ENCODE measurements at places on chromosomes 5 and 9.

DNA sequence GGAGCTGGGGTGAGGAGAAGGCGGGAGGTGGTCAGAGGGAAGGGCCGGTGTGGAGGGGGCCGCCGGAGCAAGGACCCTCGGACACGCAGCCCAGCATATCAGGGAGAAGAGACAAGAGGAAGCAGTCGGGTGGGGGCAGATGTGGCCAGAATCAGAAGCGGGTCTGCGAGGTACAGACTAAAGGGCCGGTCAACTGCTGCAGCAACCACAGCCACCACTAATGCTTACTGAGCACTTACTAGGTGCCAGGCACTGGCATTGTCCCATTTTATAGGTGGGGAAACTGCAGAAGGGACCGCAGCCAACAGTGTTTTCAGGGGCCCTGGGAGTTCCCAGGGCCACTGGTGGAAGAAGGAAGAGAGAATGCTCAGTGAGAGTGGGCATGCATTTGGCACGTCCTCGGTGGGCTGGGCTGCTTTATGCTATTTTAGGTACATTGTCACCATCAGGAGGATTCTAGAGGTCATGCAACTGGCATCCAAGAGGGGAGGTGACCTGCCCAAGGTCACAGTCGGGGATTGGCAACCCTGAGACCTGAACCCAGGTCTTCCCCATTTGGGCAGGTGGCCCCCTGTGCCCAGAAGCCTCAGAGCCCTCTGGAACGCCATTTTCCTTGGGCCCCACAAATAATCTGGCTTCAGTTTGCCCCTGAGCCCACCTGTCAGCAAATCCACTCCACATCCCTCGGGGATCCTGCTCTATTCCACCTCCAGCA is 53.4 kb downstream of the DUSP1 start:
- no peak for DNase-seq

GRCh38 chr9:130662970-130663257 is 1.5 kb upstream of the PRDM12 start:
- no peak for DNase-seq

DNA sequence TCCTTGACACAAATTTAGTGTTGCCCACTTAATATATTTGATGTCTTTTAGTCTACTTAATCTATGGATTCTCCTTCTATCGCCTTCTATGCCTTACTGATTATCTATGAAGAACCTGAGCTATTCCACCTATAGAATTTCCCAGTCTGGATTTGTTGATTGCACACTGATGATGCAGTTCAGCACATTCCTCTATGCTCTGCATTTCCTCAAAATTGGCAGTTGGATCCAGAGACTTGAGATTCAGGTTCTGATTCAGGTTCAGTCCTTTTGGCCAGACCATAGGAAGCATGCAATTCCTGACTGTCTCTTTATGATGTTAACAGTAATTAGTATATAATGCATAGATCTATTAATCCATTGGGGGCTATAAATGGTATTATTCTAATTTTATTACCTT is 13.8 kb downstream of the SLC22A5 start:
- no peak for DNase-seq

DNA sequence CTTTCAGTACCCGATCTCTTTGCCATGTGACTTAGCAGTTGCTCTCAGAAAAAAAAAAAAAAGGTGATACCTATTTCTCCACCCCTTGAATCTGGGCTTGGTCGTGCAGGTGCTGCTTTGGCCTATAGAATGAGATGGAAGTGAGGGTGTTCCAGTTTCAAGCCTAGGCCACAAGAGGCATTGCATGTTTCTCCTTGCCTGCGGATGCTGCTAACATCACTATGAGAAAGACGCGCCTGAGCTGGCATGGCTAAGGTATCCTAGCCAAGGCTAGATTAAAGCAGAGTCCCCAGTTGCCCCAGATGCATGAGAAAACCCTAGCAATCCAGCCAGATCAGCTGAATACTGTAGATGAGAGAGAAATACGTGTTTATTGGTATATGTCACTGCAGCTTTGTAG is 14.7 kb upstream of the CSF1R start:
- DNase-seq: no peak

- no peak for DNase-seq
These were observed 30.8 kb downstream of the ANKRD33B start for GRCh38 chr5:10594591-10595210.

- no peak for DNase-seq
These were observed 9.0 kb downstream of the OR2S2 start for GRCh38 chr9:35948901-35949318.

- no peak for DNase-seq
These were observed 80.1 kb downstream of the TRIM32 start for GRCh38 chr9:116767219-116767618.

DNA sequence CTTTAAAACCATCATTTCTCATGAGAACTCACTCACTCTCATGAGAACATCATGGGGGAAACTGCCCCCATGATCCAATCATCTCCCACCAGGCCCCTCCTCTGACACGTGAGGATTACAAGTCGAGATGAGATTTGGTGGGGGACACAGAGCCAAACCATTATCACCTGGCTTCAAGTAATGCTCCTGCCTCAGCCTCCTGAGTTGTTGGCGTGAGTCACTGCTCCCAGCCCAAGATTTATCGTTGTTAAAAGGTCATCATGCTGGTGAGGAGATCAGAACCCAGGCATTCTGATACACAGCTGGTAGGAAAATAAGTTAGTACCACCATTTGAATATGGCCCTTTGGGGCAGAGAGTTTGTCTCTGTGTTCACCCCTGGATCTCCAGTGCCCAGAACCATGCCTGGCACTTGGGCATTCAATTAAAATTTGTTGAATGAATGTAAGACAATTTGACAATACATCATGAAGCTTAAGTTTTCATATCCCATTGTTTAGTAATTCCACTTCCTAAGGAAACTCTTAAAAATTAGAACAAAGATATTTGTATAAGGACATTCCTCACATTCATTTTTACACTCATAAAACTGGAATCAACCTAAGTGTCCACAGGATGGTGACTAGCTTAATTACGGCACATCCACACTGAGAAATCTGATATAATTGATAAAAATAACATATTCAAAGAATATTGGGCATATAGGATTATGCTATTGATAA is 58.0 kb upstream of the COL15A1 start:
- DNase-seq: no peak

GRCh38 chr9:1460143-1460769 is 410.1 kb downstream of the DMRT2 start:
- no peak for DNase-seq

DNA sequence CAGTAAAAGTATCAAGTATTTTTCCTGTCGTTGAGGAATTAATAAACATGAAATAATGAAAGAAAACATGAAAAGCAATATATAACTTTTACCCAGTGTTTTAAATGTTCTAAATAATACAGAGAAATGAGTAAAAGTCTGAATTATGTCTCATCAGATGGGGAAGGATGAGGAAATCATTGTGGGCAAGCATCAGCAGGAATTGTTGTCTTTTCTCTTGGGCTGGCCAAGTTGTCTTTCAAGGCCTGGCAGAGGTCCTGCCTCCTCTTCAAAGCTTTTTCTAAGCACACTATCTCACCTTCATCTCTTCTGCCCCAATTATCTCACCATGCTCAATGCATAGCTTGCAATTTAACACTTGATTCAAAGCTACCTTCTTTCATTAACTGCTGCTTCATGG is 41.9 kb downstream of the MOCS2 start:
- DNase-seq: no peak

GRCh38 chr9:76580188-76580587 is 121.2 kb downstream of the GCNT1 start:
- DNase-seq: no peak

DNA sequence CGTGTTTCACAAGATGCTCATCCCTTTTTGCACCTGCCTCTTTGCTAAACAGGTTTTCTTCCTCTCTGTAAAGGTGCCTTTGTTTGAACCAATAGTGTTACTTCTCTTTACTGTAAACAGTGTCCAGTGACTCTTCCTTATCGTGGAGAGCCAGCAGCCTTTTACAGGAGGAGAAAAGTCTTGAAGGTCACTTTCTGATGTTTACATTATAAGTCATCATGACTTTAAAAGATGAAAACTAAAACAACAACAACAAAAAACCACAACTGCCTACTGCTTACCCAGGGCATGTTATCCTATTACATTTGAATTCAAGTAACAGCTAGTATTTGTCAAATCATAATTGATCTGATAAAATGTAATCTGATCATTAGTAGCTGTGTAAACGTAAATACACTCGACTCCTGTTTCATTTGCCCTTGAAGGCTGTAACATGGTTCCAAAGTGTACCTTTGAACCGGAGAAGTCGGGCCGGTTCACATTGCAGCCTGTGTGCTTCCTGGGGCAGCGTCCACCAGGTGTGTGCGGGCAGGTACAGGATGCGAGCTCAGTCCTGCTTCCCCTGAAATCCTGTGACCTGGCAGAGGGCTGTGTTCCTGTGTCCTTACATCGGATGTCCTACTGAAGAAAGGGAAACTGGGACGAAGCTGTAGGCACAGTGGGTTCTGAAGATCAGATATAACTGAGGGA is 118.1 kb downstream of the C9orf152 start:
- DNase-seq: no peak

DNA sequence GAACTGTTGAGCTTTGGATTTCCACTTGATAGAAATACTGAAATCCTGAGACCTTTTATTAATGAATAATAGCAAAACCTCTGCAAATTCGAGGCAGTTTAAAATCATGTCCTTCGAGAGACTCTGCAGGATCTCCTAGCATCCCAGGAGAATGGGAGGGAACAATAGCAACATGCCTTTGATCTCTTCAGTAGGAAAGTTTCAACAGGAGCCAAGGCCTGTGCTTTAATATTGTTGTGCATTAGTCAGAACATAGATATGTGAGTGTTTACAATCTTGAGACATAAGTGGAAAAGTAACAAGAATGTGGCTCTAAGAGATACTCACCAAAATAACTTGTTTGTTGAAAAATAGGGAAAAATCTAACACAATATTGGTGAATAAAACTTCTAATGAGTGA is 83.3 kb upstream of the LHFPL2 start:
- peak; percentile 29 for DNase-seq

- DNase-seq: peak; percentile 21
These were observed 13.3 kb downstream of the SPATA9 start for GRCh38 chr5:95669540-95669939.

- no peak for DNase-seq
These were observed 21.3 kb downstream of the MRPL36 start for GRCh38 chr5:1778138-1779020.

- DNase-seq: no peak
These were observed 16.7 kb downstream of the GPBP1 start for GRCh38 chr5:57190593-57190992.

DNA sequence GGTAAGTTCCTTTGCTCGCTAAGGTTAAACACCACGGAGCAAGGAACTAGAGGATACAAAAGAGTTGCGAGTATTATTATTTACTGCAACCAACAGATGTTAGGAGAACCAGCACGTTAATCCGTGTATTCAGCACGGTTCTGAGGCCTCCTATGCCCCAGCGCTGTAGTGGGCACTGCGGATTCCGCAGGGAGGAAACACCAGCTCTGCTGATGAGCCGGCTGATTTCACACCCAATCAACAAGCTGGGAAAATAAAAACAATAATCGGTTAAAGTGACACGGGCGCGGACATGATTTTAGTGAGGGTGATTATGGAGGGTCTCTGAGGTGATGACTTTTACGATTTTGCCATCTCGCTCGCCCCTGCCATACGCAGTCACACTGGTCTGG is 702 bp upstream of the PRELID2 start:
- DNase-seq: no peak

DNA sequence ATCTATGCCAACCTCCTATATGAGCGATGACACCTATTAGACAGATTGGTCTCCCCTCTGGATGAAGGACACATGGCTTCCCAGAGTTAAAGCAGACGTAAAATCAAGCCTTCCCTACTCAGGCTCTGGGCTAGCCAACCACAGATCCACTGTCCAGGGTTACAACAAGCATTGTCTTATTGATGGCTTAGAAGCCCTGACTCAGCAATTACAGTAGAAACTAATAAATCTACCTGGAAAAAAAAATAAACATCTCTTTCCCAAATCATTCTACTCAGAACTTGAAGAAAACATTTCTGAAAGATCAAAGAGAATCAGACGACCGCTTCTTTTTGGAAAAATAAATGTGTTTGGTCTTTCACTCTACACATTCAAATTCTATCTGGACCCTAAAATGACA is 189.3 kb downstream of the GLIS3 start:
- DNase-seq: no peak

DNA sequence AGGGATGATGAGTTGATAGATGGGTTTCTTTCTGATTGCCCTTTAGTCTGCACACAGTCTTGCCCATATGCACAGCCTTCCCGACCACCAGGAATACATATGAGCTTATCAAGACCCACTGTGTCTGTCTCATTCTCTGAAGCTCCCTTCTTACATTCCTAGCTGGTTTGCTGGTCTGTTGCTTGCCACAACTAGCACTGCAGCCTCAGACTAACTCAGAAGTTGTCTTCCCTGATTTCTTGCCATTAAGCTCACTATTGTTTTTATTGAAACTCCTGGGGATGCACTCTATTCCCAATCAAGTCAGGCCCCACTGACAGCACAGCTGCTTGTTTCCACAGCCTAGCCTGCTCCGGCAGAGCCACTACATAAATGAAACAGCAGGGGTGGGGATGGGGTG is 97.5 kb downstream of the SAXO1 start:
- DNase-seq: no peak

DNA sequence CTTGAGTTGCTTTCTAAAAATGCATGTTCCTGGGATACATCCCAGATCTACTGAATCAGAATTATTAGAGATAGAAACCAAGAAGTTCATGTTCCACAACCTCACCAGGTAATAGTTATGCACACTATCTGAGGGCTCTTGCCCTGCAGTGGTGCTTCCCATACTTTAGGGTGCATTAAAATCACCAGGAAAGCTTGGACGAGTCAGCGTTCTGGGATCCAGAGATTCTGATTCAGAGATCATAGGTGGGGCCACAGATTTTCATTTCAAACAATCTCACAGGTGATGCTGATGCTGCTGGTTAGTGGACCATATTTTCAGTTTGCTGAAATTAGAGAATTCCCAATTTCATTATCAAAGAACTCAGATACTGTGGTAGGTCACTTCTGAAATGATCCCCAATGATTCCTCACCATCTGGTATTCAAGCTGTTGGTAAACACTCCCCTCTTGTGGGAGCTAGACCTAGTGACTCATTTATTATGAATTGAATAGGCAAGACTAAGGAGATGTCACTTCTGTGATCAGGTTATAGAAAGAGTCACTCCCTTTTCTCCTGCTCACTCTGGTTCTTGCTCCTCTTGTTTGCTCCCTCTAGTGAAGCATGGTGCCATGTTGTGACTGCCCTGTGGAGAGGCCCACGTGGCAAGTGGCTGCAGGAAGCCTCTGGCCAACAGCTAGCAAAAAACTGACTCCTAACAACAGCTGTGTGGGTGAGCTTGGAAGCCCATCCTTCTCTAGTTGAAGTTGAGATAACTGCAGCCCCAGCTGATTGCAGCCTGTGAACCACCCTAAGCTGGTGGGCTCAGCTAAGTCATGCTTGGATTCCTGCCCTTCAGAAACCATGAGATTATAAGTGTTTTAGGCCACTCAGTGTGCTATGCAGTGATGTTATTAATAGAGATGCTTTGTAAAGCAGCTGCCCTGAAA is 59.8 kb downstream of the SH3TC2 start:
- peak; percentile 34 for DNase-seq

- no peak for DNase-seq
These were observed 1145.0 kb downstream of the MAT2B start for GRCh38 chr5:164650427-164650826.

GRCh38 chr9:78533500-78533899 is 236.6 kb downstream of the PSAT1 start:
- no peak for DNase-seq

All from H4 (cell line).